ENCODE measurements at places on chromosomes 2 and 18.

- DNase-seq, result no peak
Measured at GRCh38 chr2:75846683-75847190, 136.0 kb upstream of the GCFC2 start.

DNA sequence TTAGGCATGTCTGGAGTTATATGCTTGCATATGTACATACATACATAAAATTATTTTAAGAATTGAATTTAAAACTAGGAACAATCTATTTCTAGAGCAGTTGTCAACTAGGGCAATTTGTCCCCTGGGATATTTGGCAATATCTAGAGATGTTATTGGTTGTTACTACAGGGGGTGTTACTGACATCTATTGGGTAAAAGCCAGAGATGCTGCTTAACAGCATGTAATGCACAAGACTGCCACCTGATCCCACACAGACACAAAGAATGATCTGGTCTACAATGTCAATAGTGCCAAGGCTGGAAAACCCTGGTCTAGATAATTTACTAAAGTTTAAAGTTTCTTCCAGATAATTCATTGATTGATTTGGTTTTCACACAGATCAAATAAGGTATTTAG lies 185.3 kb downstream of the NYAP2 start:
- DNase-seq, result no peak

DNA sequence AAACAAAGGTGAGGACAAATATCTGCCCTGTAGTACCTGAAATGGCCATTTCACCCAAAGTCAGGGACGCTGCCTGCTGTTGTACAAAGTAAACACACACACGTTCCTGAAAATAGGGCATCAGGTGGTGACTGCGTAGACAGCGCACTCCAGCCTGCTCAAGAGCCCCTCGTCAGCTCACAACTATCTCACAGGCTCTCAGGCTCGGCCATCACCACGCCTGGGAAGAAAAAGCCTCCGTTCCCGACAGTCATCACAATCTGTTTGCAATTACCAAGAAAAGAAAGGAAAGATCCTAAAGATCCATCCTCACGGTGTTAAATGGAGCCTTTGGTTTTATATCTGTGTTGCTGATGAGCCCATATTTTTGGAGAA lies 230.2 kb downstream of the ZNF516 start:
- DNase-seq, result no peak

DNA sequence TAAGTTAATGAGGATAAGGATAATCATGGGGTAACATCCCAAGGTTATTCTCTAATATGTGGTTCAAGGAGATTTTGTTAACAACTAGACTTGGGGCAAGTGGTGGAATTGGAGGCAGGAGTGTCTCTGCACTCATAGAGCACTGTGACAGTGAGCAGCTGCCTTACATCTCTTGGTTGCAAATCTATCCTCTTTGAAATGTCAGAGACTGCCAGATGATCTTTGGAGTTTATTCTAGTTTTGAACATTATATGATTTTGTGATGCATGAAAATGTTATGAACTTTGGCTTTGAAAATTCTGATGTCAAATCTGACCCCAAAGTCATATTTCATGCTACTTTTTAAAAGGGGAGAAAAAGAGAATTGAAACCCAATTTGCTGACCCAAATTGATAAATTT lies 861.1 kb downstream of the CNTNAP5 start:
- no peak for DNase-seq

DNA sequence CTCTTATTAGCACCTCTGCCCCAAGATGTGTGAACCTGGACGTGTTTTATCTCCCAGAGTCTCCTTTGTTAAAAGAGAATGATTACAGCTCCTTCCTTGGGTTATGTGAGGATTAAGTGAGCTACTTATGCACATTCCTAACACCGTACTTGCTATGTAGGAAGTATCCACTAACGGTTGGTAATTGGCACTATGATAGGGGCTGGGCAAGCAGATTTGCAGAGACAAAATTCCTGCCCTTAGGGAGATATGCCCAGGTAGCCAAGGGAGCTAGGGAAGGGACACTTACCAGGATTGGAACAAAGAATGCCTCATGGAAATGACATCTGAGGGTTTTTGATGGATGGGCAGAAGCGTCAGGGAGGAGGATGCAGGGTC lies 11.5 kb upstream of the ALPK2 start:
- DNase-seq, result no peak

- no peak for DNase-seq
Measured at GRCh38 chr2:195561116-195561921, 95.7 kb upstream of the SLC39A10 start.
